Posterior cingulate gyrus (tissue), 11 donors: ENCODE measurements at places on chromosomes 7 and 10.

GRCh38 chr7:38224392-38224791 is 46.3 kb downstream of the STARD3NL start:
- no peak for DNase-seq

- DNase-seq, result no peak
Observed at GRCh38 chr10:97376413-97376812, 24.7 kb downstream of the RRP12 start.

GRCh38 chr10:2202401-2202800 is 465.1 kb upstream of the ADARB2 start:
- no peak for DNase-seq

DNA sequence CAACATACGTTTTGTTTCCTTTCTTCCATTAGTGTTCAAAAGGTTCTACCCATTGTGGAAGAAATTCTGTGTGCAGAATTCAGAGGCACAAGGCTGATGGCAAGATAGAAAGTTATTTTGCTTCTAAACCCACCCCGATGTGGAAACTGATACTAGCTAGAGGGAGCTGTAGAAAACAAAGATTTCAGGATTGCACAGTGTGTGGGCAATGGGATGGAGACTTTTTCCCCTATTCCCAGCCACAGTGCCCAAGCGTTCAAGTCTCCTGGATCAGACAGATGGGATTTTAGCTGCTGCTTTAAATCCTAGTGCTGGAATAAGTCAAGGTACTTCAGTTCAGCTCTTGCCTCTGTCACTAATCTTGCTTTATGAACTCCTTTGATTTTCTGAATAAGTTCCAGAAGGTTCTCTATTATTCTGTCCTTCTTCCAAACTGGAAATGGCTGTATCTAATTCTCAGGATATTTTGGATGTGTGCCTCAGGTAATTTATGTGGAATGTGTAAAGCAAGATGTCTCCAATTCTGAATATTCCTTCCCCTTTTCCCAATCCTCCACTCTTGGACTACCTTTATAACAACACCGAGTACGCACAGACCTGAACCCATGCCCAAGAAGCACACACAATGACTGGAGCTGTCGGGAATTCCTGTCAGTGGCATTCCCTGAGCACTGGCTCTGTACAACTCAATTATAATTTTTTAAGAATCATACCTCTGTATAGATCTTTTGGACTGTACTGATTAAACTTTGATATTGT is 473.0 kb downstream of the PLXDC2 start:
- no peak for DNase-seq

- no peak for DNase-seq
Observed at GRCh38 chr7:14806891-14807290, 95.7 kb downstream of the DGKB start.

GRCh38 chr10:19922236-19922963 is 106.2 kb downstream of the PLXDC2 start:
- DNase-seq, result no peak

- DNase-seq, result no peak
Observed at GRCh38 chr7:158760936-158761335, 56.3 kb upstream of the NCAPG2 start.

DNA sequence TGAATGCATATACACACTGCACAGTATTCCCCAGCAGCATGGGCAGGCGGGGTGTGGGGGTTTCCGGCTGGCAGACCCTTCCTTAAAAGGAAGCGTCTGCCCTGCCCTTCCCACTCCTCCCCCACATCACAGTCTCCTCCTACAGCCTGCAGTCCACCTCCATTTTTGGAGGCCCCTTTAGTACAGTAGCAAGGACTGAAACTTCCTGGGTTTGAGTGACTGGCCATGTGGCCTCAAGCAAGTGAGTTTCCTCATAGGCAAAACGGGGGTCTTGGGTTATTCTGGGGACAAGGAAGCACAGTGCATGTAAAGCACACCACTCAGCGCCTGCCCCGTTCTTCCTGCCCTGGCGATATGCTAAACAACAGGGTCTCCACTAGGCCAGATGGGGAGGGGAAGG is 62.1 kb upstream of the COL13A1 start:
- no peak for DNase-seq

DNA sequence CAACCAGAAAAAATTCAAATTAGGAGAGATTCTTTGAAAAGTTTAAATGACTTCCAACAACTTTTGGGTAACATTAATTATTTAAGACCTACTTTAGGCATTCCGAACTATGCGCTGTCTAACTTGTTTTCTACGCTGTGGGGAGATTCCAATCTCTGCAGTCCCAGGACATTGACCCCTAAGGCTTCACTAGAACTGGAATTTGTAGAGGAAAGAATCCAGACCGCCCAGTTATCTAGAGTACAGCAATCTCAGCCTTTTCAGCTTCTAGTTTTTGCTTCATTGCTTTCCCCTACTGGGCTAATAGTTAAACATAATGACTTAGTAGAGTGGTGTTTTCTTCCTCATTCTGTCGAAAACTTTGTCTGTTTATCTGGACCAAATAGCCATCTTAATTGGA is 14.9 kb upstream of the DDC start:
- DNase-seq, result no peak

GRCh38 chr7:86469680-86470295 is 173.9 kb upstream of the GRM3 start:
- DNase-seq, result peak; percentile 88

- peak; percentile 88 for DNase-seq
Observed at GRCh38 chr10:33336582-33337325, 2.3 kb upstream of the NRP1 start.

DNA sequence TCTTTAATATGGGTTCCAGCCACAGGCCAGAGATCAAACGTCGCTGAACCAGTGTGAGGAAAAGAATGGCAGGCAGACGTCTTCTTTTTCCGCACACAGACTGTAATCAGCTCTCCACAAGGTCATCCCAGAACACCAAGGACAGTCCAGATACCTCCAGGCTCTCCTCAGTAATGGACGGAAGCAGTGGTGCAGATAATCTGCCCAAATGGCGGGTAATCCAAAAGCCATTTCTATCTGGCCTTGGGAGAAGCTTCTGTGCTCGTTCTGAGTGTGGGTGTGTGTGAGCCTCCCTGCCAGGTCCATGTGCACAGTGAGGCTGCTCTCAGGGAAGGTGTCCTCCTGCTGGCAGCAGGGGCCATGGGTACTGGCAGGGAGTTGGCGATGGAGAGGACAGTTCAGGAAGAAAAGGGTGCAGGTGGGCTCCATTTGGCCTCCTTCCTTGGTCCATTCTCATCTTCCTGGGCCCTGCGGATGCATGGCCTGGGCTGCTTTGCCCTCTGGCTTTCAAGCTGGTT is 15.6 kb upstream of the TEX36 start:
- DNase-seq, result no peak

DNA sequence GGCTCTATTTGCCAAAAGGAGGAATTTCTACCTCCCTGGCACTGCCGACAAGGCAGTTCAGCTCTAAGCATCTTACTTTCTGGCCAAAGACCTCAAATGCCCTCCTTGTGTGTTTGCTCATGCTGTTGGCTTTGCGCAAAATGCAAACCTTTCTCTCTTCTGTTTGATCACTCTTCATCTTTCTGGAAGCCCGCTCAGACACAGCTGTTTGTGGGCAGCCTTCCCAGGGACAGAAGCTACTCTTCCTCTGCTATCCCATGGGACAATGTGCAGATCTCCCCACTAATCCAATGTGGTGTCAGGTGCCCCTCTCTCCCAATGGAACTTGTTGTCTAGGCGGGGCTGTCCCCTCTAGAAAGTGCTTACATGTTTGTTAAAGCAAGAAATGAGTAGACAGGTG is 278.7 kb downstream of the CCSER2 start:
- no peak for DNase-seq

- DNase-seq, result no peak
Observed at GRCh38 chr10:36116731-36117130, 474.6 kb upstream of the FZD8 start.

DNA sequence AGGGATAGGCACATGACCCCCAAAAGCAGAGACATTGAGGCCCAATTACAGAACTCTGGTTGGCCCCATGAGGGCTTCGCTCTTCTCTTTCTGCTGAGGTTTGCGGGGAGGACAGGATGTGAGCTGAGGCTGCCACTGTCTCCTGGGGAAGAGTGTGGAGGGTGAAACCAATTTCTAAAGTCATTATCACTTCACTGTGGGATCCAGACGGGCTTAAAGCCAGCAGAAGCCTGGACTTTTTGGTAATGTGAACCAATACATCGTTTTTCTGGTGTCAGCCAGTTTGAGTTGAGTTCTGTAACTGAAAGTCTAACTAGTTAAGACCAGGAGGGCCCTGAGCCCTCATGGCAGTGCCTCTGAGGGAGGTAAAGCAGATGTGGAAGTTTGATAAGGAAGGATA is 163.0 kb downstream of the MYOF start:
- no peak for DNase-seq

DNA sequence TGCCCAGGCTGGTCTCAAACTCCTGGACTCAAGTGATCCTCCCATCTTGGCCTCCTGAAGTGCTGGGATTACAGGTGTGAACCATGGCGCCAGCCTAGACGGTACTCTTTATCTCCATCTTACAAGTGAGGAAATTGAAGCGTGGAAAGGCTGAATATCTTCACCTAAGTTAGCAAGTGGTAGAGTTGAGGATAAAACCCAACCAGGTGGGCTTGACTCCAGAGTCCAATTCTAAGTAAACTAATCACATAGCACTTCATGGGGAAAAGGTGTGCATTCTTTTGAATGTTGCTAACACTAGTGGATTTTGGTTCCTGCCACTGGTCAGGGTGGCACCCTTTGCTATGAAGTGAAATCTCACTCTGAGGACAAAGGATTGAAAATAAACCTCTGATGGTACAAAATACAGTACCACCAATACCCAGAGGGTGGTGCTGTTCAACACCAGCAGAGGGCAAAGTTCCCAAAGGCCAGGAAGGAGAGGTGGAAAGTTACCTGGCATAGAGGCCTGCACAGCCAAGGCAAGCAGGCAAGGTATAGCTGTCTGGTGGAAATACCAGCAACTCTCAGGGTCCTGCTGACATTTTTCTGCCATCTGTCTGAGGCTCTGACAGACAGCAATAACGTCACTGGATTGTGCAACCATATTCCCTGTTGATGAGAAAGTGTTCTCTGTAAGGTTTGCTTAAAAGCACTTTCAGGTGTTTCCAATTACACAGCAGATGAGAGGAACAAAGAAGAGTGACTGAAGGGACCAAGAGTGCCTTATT is 17.6 kb downstream of the ZDHHC16 start:
- no peak for DNase-seq

- DNase-seq, result no peak
Observed at GRCh38 chr7:145862212-145862611, 254.4 kb upstream of the CNTNAP2 start.

GRCh38 chr7:44986218-44987053 is 7.6 kb upstream of the MYO1G start:
- peak; percentile 83 for DNase-seq

- no peak for DNase-seq
Observed at GRCh38 chr10:28709001-28709710, 31.8 kb downstream of the BAMBI start.

GRCh38 chr10:88541116-88541626 is 41.9 kb downstream of the RNLS start:
- DNase-seq, result no peak

DNA sequence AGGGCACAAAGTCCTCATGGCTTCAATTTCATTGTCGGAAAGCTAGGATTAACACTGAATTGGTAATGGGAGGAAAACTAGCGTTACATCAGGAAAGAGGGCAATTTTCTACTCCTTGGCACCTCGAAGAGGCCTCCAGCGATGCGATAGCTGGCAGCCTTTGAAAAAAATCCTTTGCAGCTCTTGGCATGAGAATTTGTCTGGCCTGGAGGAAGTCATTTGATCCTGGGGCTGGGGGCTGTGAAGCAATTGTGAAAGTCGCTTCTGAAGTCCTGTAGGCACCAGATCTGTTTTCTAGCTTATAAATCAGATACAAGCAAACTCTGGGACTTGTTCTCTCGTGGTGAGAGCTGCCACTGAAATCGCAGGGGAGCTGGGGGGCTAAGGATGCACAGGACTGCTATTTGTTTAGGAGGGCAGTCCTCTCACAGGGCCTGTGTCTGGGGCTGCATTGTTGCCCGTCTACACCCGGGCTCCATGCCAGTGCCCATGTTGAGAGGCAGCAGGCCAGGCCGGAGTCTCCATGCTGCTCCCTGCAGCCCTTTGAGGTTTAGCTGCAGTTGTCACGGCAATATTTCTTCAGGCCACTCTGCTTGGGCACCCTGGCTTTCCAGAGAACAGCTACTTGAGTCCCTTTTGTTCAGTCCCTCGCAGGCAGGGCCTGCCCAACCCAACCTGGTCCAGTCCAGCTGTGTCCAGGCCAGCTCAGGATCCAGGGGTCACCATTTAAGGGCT is 206.8 kb upstream of the LYZL1 start:
- DNase-seq, result peak; percentile 29

DNA sequence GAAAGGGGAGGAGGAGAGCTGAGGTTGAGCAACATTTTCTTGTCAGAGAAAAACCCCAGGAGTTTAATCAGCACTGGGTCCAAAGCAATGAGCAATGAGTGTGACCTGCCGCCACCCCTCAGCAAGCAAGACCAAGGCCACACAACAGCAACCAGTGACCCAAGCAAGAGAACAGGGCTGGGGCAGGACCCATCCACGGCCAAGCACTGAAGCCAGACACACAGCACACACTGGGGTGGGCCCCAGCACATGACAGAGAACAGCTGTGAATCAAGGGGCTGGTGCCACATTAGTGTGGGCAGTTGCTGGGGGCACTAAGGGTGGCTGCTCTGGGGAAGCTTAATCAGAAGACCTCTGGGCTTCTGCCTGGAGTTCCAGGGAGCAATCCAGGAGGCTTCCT is 16.2 kb downstream of the TMEM72 start:
- DNase-seq, result no peak

- DNase-seq, result no peak
Observed at GRCh38 chr10:74165530-74165901, 14.5 kb downstream of the ADK start.

- no peak for DNase-seq
Observed at GRCh38 chr10:76169246-76169645, 737.8 kb downstream of the LRMDA start.

DNA sequence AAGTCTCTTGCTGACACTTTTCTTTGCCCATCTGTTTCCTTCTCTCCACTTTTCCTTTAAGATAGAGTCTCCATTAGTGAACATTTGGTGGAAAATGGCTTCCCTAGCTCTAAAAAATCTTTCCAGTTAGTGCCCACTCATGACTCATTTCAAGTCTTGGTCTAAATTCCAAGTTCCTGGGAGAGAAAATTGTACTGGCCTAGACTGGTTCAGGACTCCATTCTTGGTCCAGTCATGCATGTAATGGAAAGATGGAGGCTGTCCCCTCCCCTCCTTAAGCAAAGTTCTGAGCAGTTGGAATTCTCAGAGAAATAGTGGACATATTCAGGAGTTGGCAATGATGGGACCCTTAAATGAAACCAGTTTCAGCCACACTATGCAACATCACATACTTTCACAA is 3.8 kb upstream of the ALDH18A1 start:
- no peak for DNase-seq
